ENCODE measurements at places on chromosomes 1 and 21.

GRCh38 chr1:23431431-23431830 lies 6.9 kb upstream of the TCEA3 start:
- DNase-seq, result no peak

DNA sequence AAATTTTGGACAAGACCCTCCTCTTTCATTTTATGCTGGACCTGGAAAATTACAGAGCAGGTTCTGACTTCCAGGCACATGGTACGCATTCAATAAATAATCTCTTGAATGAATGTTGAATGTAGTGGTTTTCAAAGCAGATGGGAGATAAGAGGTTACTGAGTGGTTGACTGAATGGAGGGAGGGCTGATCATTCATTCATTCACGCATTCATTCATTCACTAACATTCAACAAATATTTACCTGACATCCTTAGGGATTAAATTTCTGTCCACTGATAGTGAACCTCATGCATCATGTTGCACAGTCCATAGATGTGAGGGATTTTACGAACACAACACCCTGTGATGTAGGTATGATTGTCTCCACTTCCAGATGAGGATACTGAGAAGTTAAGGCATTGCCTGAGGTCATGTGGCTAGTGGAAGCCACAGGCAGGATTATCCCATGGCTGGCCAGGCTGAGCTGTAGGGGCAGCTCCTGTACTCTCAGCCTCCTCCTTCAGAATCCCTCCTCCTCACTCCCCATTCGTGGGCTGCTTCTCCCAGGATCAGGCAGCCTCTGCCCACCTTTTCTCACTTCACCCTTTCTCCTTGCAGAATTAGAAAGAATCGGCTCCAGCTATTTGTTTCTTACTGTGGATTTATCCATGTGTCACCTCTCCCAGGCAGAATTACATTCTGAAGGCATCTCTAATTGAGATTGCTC lies 48.4 kb upstream of the ATP5PO start:
- no peak for DNase-seq

DNA sequence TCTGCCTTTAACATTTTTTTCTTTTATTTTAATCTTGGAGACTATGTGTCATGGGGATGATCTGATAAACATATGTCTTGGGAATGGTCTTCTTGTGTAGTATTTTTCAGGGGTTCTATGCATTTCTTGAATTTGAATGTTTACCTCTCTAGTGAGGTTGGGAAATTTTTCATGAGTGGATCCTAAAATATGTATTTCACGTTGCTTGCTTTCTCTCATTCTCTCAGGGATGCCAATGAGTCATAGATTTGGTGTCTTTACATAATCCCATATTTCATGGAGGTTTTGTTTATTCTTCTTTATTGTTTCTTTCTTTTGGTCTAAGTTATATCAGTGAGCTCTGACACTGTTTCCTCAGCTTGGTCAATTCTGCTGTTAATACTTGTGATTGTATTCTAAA lies 1237.2 kb downstream of the PLA2G4A start:
- no peak for DNase-seq

GRCh38 chr21:16186742-16187141 lies 457.0 kb downstream of the USP25 start:
- DNase-seq, result no peak

DNA sequence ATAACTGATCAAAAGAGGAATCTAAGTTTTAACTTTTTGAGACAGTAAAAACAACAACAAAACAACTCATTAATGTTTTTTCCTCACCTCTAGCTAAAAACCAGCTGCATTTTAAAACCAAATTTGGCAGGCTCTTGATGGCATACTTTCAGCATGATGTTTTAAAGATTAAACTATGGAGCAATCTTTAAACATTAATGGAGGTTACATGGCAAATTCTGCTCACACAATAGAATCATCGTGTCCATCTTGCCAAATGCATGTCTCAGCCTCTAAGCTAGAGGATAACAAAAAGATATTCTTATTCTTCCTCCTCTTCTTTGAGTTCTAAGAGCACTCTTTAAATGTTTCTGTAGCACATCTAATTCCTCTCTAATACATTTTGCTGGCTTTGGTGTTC lies 579.8 kb upstream of the PKN2 start:
- DNase-seq, result no peak

- no peak for DNase-seq
Observed at GRCh38 chr1:102234753-102235359, 238.1 kb upstream of the OLFM3 start.

- no peak for DNase-seq
Observed at GRCh38 chr1:170407581-170407980, 124.4 kb upstream of the GORAB start.

DNA sequence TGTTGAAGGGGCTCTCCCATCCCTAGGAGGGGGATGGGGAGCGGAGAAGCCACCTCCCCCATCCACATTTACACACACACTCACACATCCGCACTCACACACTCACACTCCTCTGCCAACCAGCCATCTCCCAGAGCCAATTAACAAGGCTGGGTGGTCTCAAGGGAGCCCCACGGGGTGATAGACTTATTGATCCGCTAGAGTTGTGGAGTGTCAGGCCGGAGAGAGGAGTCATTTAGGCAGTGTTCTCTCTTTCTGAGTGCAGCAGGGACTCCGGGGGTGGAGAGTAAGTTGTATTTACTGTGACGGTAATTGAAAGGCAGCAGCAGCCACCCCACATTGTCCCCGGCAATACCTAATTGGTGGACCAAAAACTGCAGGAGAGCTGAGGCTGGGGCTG lies 61.6 kb downstream of the KLHDC7A start:
- DNase-seq, result no peak

DNA sequence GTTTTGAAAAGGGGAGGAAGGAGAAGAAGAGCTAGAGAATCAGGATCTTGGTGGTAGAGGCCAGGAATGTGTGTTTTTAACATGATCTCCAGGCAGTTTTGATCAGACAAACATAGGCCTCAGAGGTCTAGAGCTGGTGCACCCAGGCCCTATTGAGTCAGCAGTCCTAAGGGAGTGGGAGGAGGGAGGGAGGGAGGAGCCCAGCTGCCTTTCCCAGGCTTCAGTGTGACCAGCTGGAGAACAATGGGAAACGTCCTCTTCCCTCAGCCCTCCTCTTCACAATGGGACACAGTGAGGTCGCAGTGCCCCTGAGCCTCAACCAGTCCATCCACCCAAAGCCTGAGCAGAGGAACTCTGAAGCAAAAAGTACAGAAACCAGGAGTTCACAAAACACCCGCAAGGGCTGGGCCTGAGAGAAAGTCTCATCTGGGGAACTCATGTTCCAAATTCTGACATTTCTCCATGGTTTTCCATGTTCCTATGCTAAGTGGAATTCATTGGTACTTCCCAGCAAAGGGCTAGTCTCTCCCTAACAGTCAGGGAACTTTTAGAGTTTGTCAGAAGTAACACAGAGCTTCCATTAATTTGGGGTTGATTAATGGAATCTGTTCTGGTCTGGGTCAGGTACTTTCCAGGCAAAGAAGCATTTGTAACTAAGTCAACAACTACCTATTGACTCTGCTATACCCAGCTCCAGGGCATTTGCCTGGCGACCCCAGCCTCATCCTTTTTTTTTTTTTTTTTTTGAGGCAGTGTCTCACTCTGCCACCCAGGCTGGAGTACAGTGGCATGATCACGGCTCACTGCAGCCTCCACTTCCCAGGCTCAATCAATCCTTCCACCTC lies 37.5 kb downstream of the ELAPOR1 start:
- DNase-seq, result no peak

DNA sequence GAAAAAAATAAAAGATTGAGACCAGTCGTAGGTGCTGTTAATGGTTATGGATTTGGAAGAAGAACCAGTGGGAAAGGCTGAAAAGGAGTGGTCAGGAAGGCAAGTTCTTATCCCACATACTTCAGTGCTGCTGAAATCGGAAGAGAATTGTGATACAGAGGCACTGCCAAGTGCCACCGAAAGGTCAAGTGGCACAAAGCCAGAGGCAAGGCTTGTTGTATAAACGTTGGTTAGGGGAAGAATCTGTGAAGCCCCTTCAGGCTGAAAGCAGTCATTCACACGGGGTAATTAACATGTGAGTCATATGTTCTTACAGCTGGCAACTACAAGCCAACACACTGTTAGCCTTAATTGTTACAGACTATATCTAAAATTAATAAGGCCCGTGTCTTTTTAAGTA lies 48.8 kb downstream of the ZBTB40 start:
- no peak for DNase-seq

GRCh38 chr21:46115441-46116188 lies 17.7 kb downstream of the COL6A2 start:
- DNase-seq, result no peak

- no peak for DNase-seq
Observed at GRCh38 chr21:39451332-39452206, at the start of gene SH3BGR. Gene SH3BGR, plus strand, starts transcription at chr21:39451970. Its CDS starts 127 bp downstream, at chr21:39452097.

- no peak for DNase-seq
Observed at GRCh38 chr1:39380036-39380435, 111.4 kb upstream of the BMP8A start.

- DNase-seq, result no peak
Observed at GRCh38 chr1:112714313-112715263, 544 bp downstream of the PPM1J start.

DNA sequence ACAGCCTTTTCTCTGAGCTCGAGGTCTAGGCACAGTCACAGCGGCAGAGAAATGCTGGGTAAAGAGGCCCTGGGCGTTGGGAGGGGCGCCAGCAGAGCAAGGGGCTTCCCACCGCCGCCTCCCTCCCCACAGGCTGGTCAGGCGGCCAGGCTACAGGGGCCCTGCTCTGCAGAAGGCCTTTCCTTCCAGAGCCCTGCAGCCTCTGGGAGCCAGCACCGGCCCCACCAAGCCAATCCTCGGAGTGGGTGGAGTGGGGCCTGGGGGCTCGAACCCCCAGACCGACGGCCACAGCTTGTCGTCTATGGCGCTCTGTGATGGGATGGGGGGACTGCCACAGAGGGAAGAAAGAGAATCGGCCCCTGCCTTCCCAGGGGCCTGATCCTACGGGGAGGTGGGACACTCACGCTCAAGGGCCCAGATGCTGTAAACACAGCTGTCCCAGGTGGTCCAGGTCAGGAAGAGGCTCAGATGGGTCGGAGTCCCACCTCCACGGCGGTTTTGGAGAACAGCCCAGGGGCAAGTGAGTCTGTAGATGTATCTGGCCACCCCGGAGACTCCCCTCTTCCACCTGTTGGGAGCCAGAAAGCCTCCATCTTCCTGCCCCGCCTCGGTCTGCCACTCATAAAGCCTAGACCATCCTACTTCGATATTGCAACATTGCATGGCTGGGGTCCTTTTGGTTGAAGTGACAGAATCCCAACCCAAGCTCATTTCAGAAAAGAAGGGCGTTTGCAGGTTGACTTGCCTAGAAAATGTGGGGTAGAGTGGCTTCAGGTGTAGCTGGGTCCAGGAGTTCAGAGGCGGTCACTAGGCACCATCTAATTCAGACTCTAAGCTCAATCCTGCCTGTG lies 95.6 kb downstream of the SIK1 start:
- DNase-seq, result no peak

GRCh38 chr1:211132721-211133392 lies 1.1 kb downstream of the KCNH1 start:
- DNase-seq, result no peak

DNA sequence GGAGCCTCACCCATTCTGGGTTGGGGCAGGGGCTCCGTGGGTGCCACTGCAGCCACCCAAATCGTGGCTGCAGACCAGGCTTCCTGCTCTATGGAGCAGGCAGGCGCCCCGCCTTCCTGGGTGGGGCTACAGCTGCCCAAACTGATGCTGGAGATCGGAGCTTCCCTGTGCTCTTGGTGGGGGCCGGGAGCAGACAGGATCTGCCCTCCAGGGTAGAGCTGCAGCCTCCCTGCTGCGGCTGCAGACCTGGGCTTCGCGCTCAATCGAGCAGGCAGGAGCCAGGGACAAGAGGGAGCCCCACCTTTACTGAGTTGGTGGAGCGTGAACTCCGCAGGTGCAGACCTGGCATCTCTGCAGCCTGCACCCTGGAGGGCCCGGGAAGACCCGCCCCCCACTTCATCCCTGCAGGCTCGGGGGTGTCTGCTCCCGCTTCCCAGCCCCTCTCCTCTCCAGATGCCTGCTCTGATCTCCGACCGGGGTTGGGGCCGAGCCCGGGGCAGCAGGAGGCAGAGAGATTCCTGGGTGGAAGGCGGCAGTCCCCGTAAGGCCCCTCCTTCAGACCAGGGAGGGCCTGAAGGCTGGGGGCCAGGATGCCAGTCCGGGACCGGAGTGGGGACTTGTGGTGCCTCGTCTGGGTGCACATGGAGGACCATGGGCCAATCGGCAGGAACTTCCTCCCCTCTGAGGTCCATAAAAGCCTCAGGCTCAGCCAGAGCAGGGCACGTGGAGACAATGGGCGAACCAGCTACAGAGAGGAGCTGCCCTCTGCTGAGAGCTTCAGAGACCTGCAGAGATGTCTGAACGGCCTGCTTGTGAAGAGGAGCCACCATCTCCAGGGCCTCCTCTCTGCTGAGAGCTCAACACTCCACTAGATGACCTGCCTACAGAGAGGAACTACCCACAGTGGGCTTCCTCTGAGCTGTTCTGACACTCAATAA lies 359.3 kb downstream of the SMYD3 start:
- no peak for DNase-seq

DNA sequence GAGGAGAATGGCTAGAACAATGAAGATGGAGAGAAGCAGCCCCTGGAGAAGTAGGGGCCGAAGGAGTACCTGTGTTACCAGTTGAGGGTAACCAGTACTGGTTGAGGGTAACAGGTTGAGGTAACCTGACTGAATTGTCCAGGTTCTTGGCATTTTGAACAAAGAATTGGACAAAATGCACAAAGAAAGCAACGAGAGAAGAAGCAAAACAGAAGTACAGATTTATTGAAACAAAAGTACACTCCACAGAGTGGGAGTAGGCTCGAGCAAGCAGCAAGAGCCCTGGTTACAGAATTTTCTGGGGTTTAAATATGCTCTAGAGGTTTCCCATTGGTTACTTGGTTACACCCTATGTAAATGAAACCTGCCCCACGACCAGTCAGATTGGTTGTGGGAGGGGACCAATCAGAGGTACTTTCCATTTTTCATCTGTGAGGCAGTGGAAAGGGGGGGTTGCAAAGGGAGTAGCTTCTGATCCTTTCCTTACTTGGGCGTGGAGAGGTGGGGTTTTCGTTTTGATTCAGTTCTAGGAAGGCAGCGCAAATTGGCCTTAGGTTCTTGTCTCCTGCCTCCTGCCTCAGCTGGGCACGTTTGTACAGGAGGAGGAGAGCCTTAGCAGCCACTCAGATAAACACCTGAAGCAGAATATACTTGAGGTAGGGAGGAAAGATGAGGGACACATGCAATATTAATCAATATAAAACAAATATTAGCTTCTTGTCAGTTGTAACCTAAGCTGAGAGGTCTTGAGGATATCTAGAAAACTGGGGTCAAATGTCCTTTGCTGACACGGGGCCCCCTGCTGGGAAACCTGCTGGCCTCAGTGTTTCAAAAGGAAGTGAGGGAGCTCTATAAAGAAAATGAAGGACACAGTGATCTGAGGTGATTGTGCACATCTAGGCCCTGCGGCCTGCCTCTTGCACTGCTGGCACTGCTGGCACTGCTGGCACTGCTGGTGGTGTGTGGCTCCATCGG lies 14.3 kb upstream of the LSM10 start:
- DNase-seq, result no peak

GRCh38 chr1:61864489-61864888 lies 122.2 kb downstream of the PATJ start:
- no peak for DNase-seq
